ENCODE measurements at places on chromosomes 2 and 18. TPM values are rescaled to one million over a fixed set of nuclear protein-coding genes. Genes with fewer than 3 reads are reported as not detected.

PID1 gene
- 60.3 TPM for total RNA-seq

GALR1 gene
- total RNA-seq: under 0.01 TPM

FAM237A gene
- not detected for total RNA-seq

AQP12B gene
- not detected for total RNA-seq

EHD3 gene
- 10.1 TPM for total RNA-seq

PIGN gene
- total RNA-seq: 33.1 TPM

ABCB11 gene
- 0.66 TPM for total RNA-seq

GPR39 gene
- total RNA-seq: 8.2 TPM

- H3K36me3 ChIP-seq: no peaks in the 10 kb centered on the region
- no peaks in the 10 kb centered on the region for H3K4me1 ChIP-seq
- H3K27me3 ChIP-seq: peaks cover 17% of the 10 kb centered on the region
- peak; percentile 52 for DNase-seq
- no peak overlapping the region for H3K27ac ChIP-seq
Measured at GRCh38 chr2:74515981-74516633, 1.9 kb downstream of the TLX2 start.

DNA sequence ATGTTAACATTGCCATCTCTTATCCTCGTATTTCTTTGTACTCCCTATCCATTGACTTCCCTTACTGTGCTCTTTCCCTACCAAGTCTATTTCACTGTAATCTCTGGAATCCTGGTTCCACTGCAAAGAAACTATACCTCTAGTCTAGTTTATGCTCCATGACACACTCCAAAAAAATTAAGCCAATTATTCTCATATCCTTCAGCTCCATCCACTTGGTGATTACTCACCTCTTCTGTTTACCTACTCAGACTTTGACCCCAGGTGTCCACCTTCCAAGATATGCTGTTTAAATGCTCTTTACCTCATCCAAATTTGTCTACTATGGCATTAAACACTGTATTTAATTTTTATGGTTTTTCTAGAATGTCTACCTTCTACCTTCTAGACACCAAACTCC, 137.9 kb downstream of the ATAD2B start:
- H3K27me3 ChIP-seq: no peaks in the 10 kb centered on the region
- H3K36me3 ChIP-seq: no peaks in the 10 kb centered on the region
- no peak for DNase-seq
- no peak overlapping the region for H3K4me3 ChIP-seq
- no peak overlapping the region for H3K27ac ChIP-seq

- DNase-seq: no peak
- H3K27me3 ChIP-seq: no peaks in the 10 kb centered on the region
- no peaks in the 10 kb centered on the region for H3K4me1 ChIP-seq
- H3K36me3 ChIP-seq: no peaks in the 10 kb centered on the region
- H3K4me3 ChIP-seq: no peak overlapping the region
Measured at GRCh38 chr2:10204326-10205161, 82.0 kb downstream of the RRM2 start.

- H3K4me1 ChIP-seq: no peaks in the 10 kb centered on the region
- H3K4me3 ChIP-seq: no peak overlapping the region
- no peaks in the 10 kb centered on the region for H3K36me3 ChIP-seq
- peak overlapping the region; percentile 29 for H3K27ac ChIP-seq
Measured at GRCh38 chr2:29110916-29111535, 4.2 kb upstream of the CLIP4 start.

GRCh38 chr2:239531456-239532241, 130.8 kb upstream of the HDAC4 start:
- no peak for DNase-seq
- no peaks in the 10 kb centered on the region for H3K27me3 ChIP-seq
- no peaks in the 10 kb centered on the region for H3K4me1 ChIP-seq
- no peaks in the 10 kb centered on the region for H3K36me3 ChIP-seq
- no peak overlapping the region for H3K27ac ChIP-seq

- no peaks in the 10 kb centered on the region for H3K36me3 ChIP-seq
- H3K4me3 ChIP-seq: no peak overlapping the region
- peak; percentile 42 for DNase-seq
- H3K4me1 ChIP-seq: no peaks in the 10 kb centered on the region
- H3K27ac ChIP-seq: no peak overlapping the region
Measured at GRCh38 chr2:236824836-236825235, 255.2 kb downstream of the ACKR3 start.

DNA sequence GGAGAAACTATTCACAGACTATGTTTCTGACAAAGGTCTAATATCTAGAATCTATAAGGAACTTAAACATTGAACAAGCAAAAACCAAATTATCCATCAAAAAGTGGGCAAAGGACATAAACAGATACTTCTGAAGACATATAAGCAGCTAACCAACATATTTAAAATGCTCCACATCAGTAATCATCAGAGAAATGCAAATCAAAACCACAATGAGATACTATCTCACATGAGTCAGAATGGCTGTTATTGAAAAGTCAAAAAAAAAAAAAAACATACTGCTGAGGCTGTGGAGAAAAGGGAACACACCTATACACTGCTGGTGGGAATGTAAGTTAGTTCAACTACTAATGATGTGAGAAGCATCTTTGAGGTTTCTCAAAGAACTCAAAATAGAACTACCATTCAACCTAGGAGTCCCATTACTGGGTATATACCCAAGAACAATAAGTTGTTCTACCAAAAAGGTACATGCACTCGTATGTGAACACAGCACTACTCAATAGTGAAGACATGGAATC, 220.4 kb upstream of the TFPI start:
- no peaks in the 10 kb centered on the region for H3K36me3 ChIP-seq
- no peaks in the 10 kb centered on the region for H3K27me3 ChIP-seq
- H3K27ac ChIP-seq: no peak overlapping the region

DNA sequence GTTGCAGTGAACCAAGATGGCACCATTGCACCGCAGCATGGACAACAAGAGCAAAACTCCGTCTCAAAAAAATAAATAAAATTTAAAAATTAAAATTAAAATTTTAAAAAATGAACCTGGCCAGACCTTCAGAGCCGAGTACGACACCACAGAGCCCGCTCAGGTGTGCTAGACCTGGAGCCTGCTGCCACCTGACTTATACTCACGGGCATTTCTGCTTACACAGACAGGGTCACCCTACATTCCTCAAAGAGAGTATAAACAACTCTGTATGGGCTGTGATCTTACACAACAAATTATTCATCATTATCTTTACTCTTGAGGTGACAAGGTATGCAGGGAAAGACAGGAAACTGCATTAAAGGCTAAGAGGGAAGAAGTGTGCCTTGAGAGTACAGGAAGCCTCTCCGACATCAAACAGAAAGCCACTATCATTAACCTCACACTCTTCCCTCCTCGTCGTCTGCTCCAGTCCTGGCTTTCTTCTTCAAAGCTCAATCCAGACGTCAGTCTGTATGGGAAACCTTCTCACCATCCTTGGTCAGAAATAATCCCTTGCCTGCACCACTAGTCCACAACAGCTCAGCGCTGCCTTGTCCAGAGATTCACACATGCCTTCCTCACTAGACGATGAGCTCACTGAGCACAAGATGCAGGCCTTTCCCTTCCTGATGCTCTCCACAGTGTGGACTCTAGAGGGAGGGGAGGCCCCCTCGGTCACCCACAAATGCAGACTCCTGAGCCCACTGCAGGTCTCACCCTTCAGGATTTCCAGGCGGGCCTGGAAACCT, 56.2 kb downstream of the UXS1 start:
- no peaks in the 10 kb centered on the region for H3K27me3 ChIP-seq
- H3K4me1 ChIP-seq: no peaks in the 10 kb centered on the region
- H3K27ac ChIP-seq: no peak overlapping the region
- H3K36me3 ChIP-seq: no peaks in the 10 kb centered on the region

- no peak for DNase-seq
- H3K36me3 ChIP-seq: no peaks in the 10 kb centered on the region
- H3K27ac ChIP-seq: no peak overlapping the region
- H3K4me1 ChIP-seq: no peaks in the 10 kb centered on the region
- no peaks in the 10 kb centered on the region for H3K27me3 ChIP-seq
Measured at GRCh38 chr2:28606986-28607441, 111.2 kb downstream of the PLB1 start.

GRCh38 chr2:172242961-172243360, 140.3 kb upstream of the DLX2 start:
- no peak for DNase-seq
- no peak overlapping the region for H3K27ac ChIP-seq
- no peak overlapping the region for H3K4me3 ChIP-seq
- no peaks in the 10 kb centered on the region for H3K36me3 ChIP-seq

DNA sequence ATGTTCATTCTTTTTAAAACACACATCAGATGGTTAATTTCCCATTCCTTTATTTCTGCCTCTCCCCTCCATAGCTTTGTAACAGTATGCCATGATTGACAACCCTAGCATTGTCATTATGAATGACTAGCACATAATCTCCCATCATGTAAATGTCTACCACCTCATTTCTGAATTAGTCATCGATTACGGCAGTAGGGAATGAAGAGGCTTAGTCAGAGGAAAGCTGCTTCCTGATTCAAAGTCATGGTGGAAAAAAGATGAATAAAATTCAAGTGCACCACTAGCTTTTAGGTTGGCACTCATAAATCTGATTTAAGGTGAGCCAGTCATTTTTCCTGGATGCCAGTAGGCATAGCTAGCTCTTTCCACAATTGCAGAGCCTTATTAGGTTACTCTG, 19.1 kb upstream of the ACMSD start:
- H3K4me3 ChIP-seq: no peak overlapping the region
- no peaks in the 10 kb centered on the region for H3K36me3 ChIP-seq
- no peak for DNase-seq

GRCh38 chr18:9960258-9960904, 46.6 kb downstream of the VAPA start:
- H3K4me1 ChIP-seq: no peaks in the 10 kb centered on the region
- no peak for DNase-seq
- H3K27me3 ChIP-seq: no peaks in the 10 kb centered on the region
- no peak overlapping the region for H3K4me3 ChIP-seq
- H3K36me3 ChIP-seq: peaks cover 4% of the 10 kb centered on the region

DNA sequence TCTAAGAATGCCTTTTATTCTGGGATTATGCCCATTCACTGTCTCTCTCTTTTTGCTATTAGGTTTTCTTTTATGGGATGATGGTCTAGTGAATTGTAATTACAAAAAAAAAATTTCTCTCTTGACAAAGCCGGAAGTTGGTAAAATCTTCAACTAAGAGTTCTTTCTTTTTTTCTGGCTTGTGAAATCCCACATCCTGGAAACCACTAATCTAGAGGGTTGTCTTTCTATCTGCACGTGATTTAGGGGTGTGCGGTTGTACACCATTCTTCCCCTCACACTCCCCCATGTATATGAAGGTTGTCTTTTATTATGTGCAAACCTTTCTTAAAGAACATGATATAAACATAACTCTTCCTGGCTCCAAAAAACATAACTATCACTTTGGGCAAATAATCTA, 52.0 kb downstream of the GATA6 start:
- no peaks in the 10 kb centered on the region for H3K36me3 ChIP-seq
- no peak overlapping the region for H3K27ac ChIP-seq
- H3K27me3 ChIP-seq: no peaks in the 10 kb centered on the region

DNA sequence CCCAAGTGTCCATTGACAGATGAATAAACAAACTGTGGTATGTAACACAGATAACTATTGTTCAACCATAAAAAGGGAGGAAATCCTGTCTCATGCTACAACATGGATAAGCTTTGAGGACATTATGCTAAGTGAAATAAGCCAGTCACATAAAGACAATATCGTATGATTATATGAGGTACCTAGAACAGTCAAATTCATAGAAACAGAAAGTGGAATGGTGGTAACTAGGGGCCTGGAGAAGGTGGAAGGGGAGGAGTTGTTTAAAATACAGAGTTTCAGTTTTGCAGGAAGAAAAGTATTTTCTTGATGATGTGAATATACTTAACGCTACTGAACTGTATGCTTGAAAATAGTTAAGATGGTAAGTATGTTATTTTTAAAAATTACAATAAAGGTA, 304.6 kb upstream of the CXCR4 start:
- no peaks in the 10 kb centered on the region for H3K27me3 ChIP-seq
- H3K4me3 ChIP-seq: no peak overlapping the region
- H3K36me3 ChIP-seq: no peaks in the 10 kb centered on the region
- H3K27ac ChIP-seq: no peak overlapping the region
